Stimulated activated CD8-positive, alpha-beta memory T cell treated with anti-CD3 and anti-CD28 coated beads, Interleukin-12 subunit alpha, Interleukin-12 subunit beta, amount 100 ng/mL, for 1 hour (primary cell): ENCODE measurements at places on chromosomes 6 and 20.

GRCh38 chr20:63738687-63739129 is 868 bp upstream of the SLC2A4RG start:
- no peak for DNase-seq

DNA sequence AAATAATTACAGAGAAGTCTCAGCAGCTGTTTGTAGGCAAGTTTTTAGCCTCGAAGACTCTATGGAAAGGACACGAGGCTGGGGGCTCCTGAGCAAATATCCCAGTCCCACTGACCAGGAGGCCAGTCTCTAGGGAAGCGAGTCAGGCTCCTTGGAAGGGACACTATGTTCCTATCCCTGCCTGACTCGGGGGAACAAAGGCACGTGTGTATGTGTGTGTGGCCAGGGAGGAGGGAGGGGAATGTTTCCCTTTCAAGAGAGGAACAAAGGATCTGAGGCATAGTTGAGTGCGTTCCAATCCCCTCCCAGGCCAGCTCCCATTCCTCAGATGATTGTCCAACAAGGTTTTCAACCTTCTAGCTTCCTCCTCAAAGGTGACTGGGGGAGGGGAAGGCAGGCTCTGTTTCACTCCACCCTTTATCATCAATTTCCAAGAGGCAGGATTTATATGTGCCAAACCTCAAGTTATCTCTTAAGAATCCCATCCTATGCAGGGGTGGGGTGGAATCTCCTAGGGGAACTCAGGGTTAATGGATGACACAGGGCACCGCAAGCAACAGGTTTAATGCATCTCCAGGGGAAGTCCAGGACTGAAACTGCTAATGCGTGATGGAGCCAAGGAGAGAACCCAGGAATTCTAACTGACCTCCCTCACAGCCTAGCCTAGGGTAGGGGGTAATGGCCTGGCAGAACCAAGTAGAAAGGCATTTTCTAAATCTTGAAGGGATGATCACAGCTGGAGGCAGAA is 9.9 kb downstream of the BCL2L1 start:
- no peak for DNase-seq

DNA sequence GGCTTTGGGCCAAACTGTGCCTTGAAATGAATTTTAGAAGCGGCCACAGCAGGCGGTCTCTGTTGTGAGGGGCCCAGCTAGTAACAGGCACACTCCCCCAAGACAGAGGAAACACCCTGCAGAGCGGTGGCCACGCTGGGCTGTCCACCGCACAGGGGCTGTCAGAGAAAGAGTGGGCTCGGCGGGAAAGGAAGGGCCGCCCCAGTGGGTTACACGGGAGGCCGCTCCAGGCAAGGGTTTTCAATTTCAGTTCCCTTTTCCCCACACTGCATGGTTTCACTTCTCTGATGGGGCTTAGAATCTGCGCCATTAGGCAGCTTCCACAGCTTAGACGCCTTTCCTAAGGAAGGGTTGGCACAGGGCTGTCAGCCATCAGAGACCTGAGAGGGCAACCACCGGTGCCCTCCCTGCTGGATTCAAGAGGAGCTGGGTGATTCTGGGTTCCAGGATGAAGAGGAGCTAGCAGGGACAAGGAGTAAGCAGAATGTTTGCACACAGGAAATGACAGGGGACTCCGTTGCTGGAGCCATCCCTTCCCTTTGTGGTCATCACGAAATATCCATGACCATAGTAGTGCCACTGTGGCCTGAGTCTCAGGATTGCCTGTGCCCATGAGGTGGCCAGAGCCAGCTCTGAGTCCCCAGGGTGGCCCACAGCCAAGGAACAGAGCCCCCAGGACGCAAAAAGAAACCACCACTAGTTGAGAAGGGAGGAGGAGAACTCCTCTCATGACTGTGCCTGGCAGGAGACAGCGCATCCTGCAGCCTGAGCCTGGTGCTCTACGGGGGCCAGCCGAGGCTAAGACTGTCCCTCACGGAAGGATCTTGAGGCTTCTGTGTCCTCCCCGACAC is 282.7 kb downstream of the NRN1 start:
- DNase-seq = no peak

DNA sequence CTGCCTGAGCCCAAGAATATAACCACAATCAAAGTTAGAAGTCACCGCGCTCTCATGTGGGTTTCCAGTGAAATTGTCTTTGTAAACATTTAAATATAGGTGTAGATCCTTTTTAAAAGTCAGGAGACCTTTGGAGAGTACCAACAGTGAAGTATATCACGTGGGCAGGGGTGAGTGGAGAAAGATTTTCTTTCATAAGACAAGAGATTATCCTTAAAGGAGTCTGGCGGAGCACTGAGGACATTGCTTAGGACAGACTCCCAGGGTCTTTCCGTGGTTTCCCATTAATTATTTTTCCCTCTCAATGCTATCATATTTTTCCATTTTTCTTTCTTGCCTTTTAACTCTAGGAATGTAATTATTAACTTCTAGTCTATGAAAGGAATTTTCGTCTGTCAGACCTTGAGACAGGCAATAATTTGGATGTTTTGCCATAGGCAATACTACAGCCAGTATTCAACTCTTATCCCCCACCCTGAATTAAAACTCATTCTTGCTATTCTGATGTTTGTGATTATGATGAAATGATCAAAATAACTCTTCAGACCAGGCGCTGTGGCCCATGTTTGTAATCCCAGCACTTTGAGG is 31.4 kb downstream of the DCBLD1 start:
- DNase-seq = no peak

GRCh38 chr20:1845701-1846100 is 49.5 kb upstream of the SIRPA start:
- no peak for DNase-seq

- DNase-seq = no peak
These were observed 92.8 kb upstream of the QKI start for GRCh38 chr6:163321717-163322116.

DNA sequence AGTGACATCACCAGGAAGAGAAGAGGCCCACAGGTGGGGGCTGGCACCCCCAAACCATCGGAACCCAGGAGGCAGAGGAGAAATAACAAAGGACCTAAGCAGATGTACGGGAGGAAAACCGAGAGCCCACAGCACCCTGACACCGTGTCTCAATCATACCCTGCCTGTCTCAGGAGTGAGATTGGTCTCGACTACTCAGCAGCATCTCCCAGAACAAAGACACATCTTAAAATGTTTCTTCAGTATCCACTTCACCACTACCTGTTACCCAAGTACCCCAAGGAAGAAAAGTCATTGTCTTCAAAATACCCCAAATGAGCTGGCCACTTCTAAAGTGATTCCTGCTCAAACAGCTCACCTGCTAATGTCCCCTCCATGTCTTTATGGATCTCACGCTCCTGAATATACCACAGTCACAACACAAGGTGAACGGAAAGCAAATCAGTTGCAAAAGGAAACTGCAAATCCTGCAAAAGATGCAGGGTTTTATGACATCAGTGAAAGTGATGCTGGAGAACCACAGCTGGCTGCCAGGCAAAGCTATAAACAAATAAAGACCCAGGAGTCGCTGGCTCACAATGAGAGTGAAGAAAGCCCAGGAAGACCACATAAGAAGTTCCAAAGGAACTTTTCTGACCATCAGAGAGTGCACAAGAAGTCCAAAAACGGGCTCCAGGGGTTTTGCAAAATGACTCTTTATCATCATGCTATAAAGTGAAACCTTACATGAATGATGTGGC is 44.1 kb downstream of the PREX1 start:
- DNase-seq = no peak

- DNase-seq = no peak
These were observed 54.8 kb downstream of the WDR27 start for GRCh38 chr6:169646906-169647567.

GRCh38 chr20:24724982-24725533 is 224.0 kb upstream of the CST7 start:
- DNase-seq = no peak

DNA sequence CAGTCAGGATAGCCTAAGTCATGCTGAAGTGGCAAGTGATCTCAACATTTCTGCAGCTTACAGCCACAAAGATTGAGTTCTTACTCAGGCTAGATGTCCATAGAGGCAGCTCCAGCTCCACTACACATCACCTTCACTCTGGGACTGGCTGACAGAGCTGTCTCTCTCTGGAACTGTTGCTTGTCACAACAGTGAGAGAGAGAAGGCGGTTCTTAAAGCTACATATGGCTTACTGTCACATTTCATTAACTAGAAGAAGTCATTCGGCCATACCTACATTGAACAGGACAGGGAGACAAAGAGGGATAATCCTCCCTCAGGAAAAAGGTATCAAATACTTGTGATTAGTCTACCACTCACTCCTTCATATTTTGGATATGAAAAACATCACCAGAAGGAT is 914.9 kb upstream of the FLRT3 start:
- DNase-seq = no peak

GRCh38 chr20:46621492-46621891 is 29.8 kb downstream of the SLC13A3 start:
- no peak for DNase-seq

DNA sequence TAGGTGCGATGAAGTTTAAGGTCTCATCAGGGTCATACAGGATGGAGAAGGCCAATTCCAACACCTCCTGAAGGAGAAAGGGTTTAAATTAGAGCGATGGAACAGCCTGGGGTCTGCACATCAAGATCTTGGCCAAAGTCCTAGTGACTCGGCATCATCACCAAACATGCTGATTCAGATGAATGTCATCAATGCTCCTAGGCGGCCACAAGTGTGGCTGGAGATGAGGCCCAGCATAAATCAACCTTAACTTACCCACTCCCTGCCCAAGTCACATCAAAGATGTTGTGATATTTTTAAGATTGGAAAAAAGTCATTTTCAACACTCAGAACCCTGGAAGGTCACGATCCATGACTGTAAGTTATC is 37.5 kb downstream of the ELMO2 start:
- DNase-seq = no peak

- no peak for DNase-seq
These were observed 656.3 kb upstream of the NOX3 start for GRCh38 chr6:156111913-156112312.

GRCh38 chr6:1620504-1621069 is 10.9 kb downstream of the FOXC1 start:
- no peak for DNase-seq

- no peak for DNase-seq
These were observed 99.1 kb downstream of the ARMC2 start for GRCh38 chr6:108947114-108947854.

GRCh38 chr20:53901497-53902096 is 168.8 kb downstream of the BCAS1 start:
- no peak for DNase-seq

DNA sequence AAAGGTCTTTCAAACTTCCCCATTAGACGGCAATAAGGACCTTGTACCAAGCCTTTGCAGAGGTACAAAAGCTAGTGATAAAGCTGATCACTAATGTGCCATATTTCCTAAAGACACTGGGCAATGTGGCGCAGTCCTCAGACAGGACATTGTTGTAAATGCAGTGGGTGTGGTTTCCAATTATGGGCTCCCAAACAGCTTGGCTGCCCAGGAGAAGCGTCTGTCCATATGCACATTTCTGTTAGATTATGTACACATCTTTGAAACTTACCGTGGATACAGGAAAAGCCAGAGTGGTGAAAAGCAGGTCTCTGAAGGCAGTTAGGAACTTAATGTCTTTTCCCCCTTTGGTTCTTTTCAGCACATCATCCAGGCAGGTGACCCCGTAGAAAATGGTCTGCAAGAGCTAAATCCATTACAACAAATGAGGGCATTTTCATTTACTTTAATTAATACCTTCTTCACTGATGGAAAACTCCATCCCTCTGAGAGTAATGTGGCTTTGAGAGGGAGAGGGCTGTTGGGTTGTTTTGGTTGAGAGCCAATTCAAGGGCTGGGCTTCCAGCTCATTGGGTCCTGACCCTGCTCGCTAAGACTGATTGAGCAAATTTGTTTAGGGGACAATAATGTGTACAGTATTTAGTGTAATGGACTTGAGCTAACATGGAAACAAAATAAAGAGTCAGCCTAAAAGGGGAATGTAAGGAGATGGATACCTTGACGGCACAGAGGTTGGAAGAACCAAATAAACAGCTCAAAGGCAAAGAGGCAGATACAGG is 10.4 kb downstream of the ADTRP start:
- DNase-seq = no peak

DNA sequence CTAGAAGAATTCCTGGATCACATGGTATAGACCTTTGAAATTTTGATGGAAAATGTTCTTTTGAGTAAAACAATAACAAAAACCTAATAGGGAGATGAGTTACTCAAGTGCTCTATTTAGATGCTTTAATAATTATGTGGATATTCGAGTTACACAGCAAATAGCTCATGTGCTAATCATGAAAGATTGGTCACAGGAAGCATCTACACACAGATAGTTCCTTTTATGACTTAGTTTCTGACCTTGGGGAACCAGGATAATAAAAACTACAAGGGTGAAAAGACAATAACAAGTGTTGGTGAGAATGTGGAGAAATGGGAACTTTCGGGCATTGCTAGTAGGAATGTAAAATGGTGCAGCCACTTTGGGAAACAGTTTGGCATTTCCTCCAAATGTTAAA is 19.7 kb downstream of the UBE2V1 start:
- no peak for DNase-seq

GRCh38 chr6:118739696-118740353 is 88.4 kb upstream of the CEP85L start:
- no peak for DNase-seq

DNA sequence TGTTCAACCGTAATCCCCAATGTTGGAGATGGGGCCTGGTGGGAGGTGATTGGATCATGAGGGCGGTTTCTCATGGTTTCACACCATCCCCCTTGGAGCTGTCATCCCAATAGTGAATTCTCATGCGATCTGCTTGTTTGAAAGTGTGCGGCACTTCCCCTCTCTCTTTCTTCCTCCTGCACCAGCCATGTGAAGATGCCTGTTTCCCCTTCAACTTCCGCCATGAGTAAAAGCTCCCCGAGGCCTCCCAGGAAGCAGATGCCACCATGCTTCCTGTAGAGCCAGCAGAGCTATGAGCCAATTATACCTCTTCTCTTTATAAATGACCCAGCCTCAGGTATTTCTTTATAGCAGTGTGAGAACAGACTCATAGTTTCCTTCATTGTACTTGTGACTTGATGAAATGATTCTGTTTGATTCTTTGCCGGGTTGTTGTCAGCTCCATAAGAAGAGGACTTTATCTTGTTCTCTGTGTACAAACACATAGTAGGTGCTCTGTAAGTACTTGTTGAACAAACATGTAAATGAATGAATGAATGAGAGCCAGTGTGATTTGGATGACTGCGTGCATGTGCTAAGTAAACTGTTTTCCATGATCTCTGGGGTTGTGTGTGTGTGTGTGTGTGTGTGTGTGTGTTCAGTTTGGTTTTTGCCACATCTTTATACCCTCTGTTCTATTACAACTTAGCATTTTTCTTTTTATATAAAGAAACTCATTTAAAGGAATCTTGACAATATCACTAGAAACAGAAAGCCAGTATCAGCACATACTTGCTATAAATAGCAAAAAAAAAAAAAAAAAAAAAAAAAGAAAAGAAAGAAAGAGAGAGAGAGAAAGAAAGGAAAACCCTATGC is 22.5 kb upstream of the PTGIS start:
- DNase-seq = no peak

- no peak for DNase-seq
These were observed 4.5 kb downstream of the SUN5 start for GRCh38 chr20:32999603-33000250.

DNA sequence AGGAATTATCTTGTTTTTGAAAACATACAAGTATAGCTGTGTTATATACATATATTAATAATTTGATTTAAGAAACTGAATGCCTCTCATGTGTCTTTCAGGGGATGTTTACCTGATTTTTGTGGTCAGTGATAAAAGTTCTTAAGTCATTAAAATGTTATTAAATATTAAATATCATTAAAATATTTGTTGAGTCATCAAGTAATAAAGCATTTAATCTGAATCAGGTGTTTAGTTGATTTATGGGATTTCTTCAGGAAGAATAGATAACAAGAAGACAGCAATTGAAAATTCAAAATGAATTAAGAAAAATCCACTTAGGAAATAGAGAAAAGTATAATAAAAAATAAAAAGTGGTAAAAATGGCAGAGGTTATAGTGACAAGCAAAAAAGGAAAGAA is 361.9 kb upstream of the EYS start:
- DNase-seq = no peak
